Stimulated activated CD8-positive, alpha-beta memory T cell treated with anti-CD3 and anti-CD28 coated beads, Interleukin-7, amount 100 ng/mL, for 24 hours (primary cell): ENCODE measurements at places on chromosomes 4 and X.
A peak's percentile ranks its signal among the peaks of the same experiment; 100 is the strongest.

DNA sequence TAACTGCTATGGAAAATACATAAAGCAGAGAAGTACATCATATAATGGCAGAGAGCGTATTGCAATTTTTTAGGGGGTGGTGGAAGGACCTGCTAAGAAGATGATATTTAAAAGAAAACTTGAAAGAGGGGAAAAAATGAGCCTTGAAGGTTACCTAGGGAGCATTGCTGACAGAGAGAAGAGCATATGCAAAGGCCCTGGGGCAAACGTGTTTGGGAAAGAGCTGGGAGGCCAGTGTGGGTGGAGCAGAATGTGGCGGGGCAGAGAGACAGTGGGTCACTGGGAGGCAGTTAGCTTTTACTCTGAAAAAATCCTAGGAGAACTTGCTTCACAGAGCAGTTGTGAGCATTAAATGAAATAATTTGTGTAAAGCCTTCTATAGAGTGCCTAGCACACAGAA lies 157.0 kb downstream of the SHROOM3 start:
- DNase-seq: no peak

DNA sequence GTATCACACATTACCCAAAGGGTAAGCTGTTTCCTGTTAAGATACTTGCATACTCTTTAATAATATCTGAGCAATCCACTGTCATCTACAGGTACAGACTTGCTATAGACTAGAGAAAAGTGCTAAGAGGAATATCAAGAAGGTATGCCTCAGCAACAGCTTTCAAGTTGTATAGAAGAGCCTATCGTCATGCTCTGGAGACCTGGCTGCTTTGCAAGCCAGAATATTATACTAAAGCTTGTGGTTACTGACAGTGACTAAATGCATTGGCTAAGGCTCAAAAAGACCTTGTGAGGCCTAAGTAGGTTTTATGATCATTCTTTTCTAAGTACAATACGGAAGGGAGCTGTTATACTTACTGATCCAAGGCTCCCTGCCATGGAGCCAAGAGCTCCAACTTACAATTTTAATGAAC lies 11.3 kb downstream of the LAMP2 start:
- no peak for DNase-seq

DNA sequence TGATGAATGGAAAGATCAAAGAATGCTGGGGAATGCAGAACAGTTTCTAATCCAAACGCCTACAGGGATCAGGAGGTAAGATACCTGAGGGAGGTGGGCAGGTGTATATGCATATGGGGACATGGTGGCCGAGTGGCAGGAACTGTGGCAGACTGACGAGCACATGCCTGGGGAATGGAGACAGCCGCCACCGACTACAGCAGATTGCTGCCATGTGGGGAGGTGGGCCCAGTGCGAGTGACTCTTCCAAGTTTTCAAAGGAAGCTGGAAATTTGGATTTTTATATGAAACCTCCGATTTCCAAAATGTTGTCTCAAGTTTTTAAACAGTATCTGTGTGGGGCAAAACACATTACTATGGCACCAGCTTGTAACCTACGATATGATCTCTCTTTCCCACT lies 9.9 kb downstream of the ZNF827 start:
- DNase-seq: no peak

DNA sequence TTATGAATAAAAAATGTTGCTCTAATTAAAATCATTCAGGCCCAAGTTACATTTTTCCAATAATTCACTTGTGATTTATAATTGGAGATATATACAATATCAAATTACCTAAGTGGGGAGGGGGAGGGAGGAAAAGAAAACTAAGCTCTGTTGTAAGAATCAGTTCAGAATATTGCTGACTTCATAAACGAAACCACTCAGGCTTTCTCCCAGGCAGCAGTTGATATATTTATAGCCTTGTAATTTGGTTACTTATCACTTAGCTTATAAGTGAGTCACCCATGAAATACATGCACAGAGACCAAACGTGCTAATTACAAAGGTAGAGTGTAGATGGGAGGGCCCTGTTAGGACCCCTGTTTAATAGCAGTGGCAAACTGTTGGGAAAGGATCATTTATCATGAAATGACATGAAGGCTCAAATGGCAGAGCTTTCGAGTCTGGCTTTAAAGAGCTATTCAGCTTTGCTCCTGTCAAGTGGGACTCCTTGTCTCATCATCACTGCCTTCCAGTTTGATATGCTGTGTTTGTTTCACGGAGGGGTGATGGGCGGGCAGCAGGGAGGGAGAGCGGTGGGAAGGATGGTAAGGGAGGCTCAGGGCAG lies 105.6 kb upstream of the PGRMC2 start:
- no peak for DNase-seq

DNA sequence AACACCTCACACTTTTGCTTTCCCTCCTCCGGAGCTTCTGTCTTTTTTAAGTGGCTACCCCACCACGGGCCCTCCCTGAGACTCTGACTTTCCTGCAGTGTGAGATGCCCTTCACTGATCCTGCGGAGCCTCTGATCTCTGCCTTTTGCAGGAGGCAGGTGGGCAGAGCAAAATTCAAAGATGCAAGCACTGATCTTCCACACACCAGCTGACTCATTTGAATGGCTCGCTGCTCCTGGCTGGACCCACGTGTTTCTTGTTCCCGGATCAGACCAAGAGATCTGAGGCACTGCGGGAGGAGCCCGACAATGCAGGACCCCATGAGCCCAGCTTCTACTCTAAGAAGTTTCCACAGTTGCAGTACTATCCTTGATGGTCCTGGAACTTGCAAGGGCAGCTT lies 1607.9 kb upstream of the TENM3 start:
- no peak for DNase-seq

DNA sequence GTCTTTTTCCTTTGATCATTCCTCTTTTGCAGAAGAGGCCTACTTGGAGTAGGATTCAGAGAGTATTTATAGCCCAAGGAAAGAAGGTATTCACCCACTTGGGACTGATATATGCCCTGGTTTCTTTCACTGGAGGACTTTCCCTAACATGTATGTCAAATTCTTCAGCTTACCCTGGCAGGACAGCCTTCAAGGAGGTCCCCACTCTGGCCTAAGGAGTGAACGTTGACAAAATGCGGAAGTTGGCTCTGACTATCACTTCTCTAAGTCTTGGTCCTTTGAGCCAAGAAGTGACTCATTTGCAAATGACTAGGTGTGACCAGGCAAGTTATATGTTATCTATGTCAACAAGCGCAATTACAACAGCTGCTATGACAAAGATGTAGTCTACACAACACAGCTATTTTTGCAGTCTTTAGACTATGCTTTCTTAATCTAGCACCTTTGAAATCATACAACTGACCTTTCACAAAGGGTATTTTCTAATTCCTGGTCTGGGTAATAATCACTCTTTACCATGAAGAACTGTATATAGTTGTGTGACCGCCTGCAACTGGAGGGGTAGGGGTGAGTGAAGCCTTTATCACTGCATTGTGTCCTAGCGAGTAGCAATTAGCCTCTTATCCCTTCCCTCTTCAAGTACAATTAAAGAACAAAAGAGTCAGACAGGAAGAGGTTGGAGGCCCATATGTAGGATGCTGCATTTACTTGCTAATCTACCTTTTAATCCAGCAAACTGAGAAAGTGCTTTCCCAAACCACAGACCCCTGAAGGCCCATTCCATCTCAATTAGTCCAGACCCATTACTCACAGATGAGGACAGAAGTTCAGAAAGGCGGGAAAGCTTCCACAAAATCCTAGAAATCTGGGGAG lies 50.1 kb downstream of the RASGEF1B start:
- no peak for DNase-seq

DNA sequence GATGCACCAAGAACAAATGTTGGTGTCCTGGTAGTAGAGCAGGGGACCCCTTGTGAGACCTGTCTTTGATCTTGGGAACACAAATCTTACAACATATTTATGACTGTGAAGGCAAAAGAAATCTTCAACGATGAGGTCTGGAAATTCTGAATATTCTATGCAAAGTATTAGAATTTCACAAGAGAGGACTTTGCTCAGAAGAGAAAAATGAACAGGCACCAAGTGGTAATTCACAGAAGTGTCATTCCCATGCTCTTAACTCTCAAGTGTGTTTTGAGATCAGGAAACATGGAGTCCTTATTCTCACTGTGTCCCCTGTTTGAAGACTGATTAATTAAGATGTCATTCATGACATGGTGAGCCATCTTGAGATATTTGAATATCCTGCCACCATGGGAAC lies 52.5 kb downstream of the COQ2 start:
- DNase-seq: no peak

DNA sequence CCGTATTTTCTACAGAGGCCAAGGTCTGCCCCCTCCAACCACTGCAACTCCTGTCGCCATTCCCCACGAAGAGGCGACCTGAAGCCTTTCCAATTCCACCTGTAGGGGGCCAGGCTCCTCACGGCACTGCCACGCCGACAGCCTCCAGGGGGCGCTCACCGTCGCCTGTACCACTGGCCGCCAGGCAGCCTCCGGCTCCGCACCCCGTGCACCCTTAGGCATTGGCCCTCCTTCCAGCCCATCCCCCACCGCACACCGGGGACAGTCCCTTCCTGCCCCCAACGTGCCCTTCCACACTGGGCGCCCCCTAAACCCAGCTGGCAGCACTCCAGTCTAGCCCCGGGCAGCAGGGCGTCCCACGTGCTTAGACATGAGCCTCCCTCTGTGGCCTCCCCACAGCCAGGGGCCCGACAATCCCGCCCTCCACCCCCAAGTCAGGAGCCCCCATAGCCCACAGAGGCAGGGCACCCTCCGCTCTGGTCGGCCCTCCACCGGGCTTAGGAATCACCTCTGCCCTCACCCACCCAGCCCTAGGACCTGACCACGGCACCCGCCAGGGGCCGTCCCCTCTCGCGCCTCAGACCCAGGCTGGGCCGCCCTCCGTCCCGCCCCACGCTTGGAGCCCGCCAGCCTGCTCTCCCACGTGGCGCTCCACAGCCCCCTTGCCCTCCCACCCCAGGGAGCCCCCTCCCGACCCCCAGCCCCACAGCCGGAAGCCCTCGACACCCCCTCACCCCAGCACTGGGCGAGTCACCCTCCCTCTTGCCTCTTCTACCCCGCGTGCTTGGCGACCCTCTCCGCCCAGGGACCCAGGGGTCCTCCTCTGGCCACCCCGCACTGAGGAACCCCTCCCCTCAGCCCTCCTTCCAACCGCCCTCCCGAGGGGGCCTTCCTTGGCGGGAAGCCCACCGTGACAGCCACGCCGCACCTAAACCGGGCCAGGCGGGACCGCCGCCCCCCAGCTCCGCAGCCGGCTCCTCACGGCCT lies 711 bp downstream of the PNMA6E start:
- peak; percentile 19 for DNase-seq

- no peak for DNase-seq
Measured at GRCh38 chr4:136562834-136563233, 969.5 kb downstream of the PCDH18 start.

DNA sequence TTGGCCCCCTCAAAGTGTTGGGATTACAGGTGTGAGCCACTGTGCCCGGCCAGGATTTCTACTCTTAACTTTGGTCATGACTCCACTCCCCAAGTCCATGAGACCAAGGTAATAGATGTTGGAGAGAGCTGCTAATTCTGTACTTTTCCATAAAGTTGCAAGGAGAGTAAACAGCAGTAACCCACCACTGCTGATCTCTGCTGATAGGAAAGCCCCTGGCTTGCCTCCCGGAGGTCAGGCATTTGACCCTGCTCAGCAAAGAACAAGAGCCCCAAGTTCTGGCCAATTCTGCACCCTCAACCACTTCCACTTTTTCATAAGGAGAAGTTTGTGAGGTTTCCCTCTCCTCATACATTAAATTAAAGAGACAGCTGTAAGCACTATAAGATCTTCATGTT lies 143.0 kb downstream of the RASL11B start:
- no peak for DNase-seq

GRCh38 chr4:26793735-26794134 lies 66.9 kb upstream of the STIM2 start:
- no peak for DNase-seq

DNA sequence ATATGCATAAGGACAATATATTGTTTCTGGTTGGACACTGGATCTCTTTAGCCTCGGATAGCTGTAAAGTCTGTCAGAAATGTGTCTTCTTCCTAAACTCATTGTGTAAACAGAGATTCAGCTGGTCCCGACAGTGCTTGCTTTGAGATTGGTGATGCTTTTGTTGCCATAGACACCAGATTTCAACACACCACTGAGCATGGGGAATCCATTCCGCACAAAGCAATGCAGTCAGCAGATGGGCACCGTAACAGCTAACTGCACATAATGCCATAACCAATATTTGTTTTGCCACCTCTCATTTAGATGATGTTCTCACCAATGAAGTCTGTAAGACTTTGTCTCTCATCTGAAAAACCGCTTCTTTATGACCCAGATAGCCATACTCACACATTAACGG lies 33.3 kb upstream of the FAM47C start:
- DNase-seq: no peak

DNA sequence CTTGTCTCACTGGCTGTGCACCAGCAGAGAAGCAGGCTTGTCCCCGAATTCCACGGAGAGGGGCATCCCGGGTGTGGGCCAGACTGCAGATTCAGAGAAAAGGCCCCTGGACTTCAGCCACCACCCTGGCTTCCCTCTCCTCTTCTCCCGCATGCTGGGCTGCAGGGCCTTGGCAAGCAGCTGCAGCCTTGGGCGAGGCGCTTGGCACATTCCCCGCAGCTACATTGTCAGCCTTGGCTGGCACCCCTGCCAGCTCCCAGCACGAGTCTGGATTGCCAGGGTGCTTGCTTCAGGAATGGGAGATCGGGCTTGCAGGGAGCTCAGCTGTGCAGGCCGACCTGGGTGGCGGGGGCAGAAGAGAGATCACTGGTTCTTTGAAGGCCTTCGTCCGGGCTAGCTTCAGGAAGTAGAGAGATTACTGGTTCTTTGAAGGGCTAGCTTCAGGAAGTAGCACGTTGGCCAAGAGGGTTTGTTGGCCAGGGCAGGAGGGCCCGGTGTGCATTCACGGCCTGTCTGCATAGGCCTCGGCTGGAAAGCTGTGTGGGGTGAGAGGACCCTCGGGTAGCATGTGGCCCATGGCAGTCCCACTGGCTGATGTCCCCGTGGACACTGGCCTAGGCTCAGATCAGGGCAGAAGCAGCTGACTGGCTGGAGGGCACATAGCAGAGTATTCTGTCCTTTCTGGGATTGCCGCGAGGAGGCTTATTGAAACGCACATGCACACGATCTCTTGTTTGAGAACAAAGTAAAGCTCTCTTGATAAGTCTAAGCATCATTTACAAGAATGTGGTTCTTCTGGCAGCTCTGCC lies 2.7 kb downstream of the ABCD1 start:
- no peak for DNase-seq

DNA sequence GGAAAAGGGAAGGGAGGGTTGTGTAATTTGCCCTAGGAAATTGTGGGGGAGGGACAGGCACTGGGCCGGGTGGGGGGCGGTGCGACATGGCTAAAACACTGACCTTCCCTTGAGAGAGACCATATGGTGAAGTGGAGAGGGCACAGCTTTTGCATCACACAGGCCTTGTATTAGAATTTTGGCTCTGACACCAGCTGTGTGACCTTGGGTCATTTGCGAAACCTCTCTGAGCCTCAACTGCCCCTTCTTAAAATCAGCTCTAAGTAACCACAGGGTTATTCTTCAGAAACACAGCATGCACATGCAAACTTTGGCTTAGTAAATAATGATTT lies 25.8 kb downstream of the PDGFRA start:
- DNase-seq: no peak

- DNase-seq: no peak
Measured at GRCh38 chr4:174256277-174256713, 27.2 kb downstream of the FBXO8 start.

- DNase-seq: no peak
Measured at GRCh38 chr4:101660607-101661006, 129.9 kb upstream of the BANK1 start.

GRCh38 chrX:17931855-17932254 lies 70.8 kb upstream of the RAI2 start:
- DNase-seq: no peak
